ENCODE measurements at places on chromosomes 3 and 15.

DNA sequence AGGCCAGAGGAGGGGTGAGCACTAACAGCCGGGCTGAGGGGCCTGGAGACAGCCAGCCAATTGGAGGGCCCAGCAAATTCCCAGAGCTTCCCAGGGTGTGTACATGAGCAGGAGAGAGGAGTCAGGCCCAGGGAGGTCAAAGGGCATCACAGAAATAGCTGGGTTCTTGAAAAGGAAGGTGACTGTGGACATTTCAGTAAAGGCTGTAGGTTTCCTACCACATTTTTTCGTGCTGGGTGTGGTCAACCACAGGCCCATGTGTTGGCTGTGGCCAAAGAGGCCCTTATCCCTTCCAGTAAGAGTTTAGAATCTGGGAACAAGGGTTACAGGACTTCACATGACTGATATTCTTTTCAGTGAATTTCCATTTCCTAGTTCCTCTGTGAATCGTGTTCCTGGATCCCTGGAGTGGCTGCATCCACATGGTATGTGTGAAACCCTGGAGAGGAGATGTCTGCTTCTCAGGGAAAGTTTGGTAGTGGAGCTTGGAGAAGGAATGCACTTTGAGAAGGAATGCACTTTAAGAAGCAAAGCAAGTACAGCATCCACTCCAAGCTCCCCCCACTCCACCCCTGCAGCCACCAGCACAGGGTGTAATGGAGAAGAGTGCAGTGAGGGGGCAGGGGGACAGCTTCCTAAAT, 73.2 kb upstream of the HEG1 start:
- DNase-seq, result no peak

- DNase-seq, result no peak
Measured at GRCh38 chr3:14823910-14824629, 5.3 kb downstream of the FGD5 start.

DNA sequence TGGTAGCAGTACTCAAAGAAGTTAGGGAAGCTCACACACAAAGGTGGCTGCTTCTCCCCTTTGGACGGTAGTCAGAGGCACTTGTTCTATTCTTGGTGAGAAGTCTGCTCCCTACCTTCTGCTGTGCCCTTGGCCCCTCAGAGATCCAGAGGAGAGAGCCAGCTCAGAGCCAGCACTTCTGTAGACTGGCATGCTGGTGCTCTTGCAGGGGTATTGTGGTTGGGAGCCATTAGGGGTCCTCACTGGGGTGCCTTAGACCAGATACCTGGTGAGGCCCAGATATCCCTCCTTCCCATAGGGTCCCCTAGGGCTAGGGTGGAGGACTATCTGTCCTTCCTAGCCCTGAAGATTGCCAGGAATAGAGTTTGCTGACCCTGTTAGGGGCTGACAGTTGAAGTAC, 140.6 kb downstream of the EEFSEC start:
- no peak for DNase-seq

DNA sequence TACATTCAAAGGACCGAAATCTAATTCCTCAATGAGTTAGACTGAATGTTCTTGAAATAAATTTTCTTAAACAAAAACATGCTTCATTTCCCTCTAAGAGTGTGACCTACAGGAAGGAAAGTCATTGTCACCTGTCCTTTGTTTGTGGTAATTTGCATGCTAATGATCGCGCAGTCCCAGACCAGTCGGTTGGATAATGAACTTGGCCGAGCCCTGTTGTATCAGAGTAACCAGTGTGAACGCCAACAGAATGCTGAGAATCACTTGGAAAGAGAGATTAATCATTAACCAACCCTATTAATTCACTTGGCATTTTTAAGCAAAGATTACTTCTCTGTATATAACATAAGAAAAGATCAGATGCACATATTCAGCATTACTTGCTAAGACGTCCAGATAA, 8.1 kb upstream of the ARNT2 start:
- DNase-seq, result no peak

- DNase-seq, result no peak
Measured at GRCh38 chr3:14145670-14146380, 21.0 kb downstream of the TMEM43 start.

DNA sequence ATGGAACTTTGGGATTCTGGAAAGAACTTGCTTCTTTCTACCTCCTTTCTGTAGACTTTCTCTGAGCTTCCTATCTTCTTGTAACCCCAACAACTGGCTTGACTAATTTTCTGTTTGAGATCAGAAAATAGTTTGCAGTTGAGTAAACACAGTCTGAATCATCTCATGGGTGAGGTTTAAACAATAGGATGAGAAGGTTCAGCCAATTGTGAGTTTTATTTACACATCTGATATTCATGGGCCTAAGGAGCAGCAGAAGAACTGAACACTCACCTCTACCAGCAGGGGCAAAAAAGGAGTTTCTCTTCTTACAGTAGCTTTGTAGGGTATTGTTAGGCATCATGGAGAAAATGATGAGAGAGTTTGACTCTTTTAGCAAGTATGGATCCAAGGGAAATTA, 54.2 kb downstream of the DTWD1 start:
- DNase-seq, result no peak

DNA sequence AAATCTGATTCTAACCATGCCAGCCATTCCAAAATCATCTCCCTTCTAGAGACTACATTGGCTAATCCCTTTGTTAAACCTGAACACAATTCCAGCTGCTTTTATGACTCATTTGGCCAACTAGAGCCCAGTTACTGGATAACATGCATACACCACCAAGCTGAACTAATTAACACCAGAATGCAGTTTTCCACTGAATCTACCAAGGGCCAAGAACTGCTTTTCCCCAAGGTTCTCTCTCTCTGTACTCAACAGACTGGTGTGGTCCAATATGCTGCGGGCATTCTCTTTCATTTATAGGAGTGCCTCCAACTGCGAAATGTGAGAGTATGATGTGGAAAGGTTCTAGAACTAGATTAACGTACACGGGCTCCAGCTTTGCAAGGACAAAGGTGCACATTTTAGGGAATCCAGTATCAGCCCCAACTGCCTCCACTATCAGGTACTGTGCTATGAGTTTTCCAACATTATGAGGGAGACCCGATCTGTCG, 1.5 kb downstream of the CHSY1 start:
- no peak for DNase-seq

DNA sequence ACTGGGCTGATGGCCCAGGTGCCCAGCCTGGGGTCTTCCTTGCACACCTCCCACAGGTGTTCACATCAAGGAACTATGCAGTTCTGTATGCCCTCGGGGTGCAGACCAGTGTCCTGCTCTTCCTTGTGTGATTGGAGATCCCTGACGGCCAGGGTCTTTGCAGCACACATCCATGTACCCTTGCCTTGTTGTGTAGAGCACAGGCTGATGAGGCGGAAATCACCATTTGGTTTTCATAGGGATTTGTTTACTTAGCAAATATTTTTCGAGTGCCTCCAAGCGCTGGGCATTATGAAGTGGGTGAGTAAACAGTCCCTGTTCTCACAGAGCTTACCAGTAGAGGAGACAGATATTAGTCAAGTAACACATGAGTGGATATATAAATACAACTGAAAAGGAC, 209.3 kb upstream of the UMPS start:
- no peak for DNase-seq

DNA sequence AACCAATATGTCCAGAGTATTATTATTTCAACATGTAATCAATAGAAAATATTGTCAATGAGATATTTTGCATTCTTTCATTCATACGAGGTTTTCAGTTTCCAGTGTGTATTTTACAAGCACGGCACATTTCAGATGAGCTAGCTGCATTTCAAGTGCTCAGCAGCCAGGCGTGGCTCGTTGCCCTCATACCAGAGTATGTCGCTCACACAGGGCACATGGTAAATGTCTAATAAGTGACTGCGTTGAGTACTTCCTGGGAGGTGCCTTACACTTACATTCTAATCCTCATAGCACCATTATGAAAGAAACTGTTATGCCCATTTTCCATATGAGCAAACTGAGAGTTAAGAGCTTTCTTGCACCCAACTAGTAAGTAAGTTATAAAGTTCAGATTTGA, 47.4 kb downstream of the TMEM266 start:
- DNase-seq, result no peak

DNA sequence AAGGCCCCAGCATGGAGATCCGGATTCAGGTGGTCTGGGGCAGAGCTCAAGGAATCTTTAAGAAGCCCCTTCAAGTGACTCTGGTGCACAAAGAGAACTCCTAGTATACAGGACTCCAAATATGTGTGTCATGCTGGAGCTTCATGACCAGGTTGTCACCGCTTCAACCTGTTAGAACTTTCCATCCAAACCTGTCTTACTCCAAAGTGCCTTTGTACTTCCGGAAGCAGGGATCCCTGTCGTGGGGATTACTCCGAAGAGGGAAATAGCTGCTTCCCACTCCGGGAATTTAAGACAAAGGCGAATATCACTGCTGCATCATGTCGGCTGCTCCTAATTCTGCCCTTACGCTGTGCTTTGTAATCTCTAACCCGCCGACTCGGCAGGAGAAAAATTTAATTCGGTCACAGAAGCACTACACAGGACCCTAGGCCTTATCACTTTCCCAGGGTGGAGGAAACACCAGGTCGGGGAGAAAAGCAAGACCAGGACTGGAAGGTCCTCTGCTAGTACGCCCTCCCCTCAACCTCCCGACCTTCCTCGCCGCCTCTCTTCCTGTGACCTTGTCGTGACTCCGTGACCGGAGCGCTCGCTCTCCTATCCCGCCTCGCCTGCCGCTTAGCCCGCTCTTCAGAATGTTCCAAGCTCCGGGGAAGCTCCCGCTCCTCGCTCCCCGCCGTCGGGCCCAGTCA, 730 bp downstream of the HIGD1A start:
- DNase-seq, result no peak

- DNase-seq, result no peak
Measured at GRCh38 chr15:66219339-66219738, 34.2 kb downstream of the MEGF11 start.

- DNase-seq, result no peak
Measured at GRCh38 chr3:33821989-33822388, 23.6 kb downstream of the PDCD6IP start.

GRCh38 chr3:42140665-42141203, 49.6 kb downstream of the TRAK1 start:
- no peak for DNase-seq

DNA sequence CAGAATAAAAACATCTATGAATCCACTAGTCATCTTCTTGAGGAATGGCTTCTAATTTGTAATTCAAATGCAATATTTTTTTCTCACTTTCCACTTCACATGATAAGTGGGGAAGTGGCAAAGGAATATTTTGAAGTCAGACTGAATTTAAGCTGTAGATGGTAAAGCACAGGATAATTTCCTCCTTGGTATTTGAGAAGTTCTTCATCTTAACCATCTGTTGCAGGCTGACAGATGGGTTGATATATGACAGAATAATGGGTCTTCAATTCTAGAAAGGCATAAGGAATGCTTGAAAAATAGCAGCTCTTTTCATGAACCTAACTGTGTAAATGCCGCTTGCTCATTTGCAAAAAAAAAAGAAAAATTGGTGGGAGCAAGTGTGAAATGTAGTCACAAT, 66.5 kb upstream of the SNTN start:
- DNase-seq, result no peak

GRCh38 chr3:109059264-109059663, 58.7 kb downstream of the MORC1 start:
- DNase-seq, result no peak
